ENCODE measurements at places on chromosomes 5 and 9.

DNA sequence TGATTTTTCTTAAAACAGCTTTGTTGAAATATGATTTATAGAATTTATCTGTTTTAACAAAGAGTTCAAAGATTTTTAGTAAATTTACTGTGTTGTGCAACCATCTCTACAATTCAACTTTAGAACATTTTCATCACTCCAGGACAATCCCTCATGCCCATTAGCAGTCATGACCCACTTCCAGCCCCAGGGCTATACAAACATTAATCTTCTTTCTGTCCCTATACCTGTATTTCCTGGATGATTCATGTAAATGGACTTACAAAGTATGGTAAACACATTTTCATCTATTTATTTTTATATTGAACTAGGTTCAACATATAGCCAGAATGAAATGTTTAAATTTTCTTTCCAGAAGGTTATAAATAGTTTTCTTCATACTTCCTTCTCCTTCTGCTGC lies 127.8 kb upstream of the CCDC180 start:
- no peak for DNase-seq

DNA sequence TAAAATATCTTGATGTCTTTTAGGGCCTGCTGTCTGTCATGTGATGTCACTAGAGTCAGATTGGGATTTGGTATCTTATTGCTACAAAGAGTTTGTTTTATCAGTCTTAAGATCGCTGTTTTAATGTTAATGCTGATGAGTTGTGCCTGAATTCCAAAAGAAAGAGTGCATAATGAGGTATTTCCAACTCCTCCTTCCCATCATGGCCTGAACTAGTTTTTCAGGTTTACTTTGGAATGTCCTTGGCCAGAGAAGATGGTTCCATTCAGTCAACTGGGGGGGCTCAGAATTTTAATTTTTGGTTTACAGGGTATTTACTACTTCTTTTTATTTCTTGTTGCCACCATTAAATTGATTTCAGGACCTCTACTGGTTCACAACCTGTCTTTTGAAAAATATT lies 74.3 kb upstream of the MARCHF11 start:
- no peak for DNase-seq

DNA sequence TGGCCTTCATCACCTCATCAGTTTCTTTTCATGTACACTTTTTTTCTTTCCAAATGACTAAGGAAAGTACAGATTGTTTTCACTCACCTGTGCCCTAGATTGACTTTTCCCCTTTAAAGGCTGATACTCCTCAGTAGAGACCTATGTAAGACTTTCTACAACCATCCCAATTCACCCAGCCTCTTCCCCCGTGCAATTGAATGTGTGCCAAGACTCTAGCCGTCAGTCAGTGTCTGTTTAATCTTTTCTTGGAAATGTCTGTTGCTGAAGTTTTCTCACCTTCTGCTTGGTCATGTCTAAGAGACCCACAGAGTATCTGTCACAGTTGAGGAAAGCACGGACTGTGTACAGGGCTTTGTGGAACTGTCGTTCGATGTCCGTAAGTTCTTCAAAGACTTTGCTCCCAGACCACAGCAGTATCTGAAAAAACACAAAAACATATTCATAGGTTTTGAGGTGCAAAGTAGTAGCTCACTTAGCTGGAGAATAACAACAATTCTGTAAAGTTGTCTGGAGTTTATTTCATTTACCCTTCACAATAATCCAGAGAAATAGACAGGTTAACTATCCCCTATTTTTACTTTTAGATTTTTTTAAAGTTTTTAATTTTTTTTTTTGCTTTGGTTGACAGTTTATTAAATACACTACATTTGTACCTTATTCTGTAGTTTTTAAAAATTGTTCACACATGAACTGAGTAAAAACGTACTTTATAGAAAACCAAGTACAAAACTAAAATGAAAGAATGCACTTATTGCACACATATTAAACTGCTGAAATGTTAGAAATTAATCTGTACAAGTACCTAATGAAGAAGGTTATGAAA lies 13.6 kb downstream of the PDE6A start:
- no peak for DNase-seq

DNA sequence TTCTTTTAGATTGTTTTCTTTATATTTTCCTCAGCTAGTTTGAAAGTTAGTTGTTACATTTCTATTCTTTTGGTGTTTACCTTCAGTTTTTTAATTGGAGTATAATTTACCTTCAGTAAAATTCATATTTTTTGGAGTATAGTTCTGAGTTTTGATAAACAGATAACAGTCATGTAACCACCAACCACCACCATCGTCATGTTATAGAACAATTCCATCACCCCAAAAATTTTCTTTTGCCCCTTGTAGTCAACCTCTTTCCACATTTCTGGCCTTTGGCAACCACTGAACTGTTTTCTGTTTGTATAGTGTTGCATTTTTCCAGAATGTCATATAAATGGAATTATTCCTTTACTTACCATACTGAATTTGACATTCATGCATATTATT lies 6.8 kb downstream of the RMI1 start:
- DNase-seq: no peak

DNA sequence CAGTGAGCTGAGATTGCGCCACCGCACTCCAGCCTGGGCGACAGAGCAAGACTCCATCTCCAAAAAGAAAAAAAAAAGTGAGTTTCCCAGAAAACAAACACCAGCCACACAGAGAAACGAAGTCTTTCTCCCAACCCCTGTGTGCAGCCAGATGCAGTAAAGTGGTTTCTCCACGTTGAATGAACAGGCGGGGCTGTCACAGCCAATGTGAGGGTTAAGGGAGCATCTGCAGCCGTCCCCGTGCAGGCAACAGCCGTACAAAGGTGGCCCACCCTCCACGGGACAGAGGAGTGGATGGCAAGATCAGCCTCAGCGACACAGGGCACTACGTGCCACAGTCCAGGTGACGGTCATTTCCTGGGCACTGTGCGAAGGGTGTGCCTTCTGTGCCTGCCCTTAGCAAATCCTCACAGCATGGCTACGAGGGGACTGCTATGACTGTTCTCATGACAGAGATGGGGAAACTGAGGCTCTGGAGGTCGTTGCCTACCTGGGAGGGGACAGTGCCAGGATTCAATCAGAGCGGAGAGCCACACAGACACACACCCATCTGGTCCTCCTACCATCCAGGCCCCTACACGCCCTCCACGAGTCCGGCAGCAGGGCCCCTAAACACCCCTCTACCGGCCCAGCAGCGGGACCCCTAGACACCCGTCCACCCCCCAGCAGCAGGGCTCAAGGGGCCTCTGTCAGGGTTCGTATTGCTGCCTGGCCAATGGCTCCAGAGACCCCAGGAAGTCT lies 2.3 kb downstream of the VAV2 start:
- DNase-seq: no peak
